ENCODE measurements at places on chromosomes 12 and 14.

DNA sequence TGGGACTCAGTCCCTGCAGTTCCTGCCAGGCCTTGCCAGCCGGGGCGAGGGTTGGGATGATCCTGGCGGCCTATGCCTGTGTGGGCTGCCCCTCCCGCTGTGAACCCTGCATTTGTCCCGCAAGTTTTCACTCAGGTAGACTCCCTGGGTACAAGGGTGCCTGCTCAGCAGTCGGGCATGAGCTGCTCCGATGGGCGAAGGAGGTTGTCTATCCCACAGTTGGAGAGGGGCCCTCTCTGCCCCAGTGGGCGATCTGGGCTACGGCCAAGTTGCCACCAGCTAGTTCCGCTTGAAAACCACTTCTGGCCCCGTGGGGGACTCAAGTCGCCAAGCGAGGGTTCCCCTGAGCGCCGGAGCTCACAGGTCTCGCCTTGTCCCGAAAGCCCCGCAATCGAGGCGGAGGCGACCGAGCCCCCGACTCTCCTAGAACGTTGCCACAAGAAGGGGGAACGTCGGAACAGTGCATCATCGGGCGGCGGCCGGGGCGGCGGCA lies 365 bp upstream of the TPI1 start:
- no peak for DNase-seq

- no peak for DNase-seq
Measured at GRCh38 chr12:104722601-104723534, 235.2 kb downstream of the SLC41A2 start.

DNA sequence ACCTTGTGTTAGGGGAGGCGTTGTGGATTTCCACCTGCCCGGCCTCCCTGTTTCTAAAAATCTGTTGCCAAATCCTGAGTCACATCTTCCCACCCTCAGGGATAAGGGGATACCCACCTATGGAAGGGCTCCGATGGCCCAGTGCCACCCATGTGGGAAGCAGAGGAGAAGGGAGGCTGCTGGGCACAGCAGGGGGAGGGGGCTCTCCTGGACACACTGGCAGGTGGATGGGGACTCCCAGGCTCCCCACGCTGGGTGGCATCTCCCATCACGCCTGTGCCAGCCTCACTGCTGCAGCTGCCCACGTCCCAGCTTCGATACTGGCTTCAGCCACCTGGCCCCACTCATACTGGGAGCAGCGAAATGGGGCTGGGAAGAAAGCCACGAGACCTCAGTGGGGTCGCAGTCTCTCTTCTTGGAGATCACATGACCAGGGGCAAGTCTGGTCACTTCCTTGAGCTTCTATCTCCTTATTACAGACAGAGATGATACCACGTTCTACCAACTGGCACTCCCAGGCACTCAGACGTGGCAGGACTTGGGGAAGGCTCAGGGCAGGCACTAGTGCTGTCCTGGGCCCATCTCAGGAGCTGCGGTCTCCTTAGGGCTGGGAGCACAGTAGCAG lies 72.2 kb downstream of the PITPNM2 start:
- DNase-seq = no peak

GRCh38 chr14:74491956-74492775 lies 939 bp downstream of the NPC2 start:
- DNase-seq = no peak

DNA sequence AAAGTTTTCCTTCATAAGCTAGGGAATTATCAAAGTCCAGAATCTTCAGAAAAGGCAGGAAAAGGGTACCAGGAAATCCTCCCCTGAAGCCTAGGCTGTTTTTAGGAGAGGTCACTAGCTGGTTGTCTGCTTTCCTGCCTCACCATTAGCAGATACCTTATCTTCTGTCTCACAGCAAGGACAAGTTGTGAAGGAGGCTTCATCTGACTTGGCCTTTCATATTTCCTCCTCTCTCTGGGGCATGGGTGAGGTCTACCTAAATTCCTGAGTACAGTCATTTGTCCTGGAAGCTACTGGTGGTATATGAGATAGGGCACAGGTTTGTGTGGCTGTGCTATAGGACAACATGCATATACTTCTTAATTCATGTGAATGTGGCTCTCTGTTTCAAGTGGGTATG lies 2.3 kb downstream of the FOXJ2 start:
- no peak for DNase-seq

All from activated CD4-positive, alpha-beta T cell treated with anti-CD3 and anti-CD28 coated beads for 24 hours (primary cell).